ENCODE measurements at places on chromosomes 16 and 17. TPM values are rescaled to one million over a fixed set of nuclear protein-coding genes. Genes with fewer than 3 reads are reported as not detected.

GRCh38 chr16:89453501-89454321 is 36.6 kb downstream of the ANKRD11 start:
- H3K4me3 ChIP-seq = no peak overlapping the region
- no peaks in the 10 kb centered on the region for H3K36me3 ChIP-seq
- peak overlapping the region; percentile 11 for H3K27ac ChIP-seq
- DNase-seq = no peak
- H3K4me1 ChIP-seq = peaks cover 62% of the 10 kb centered on the region
- H3K27me3 ChIP-seq = no peaks in the 10 kb centered on the region

KRT9 gene
- total RNA-seq = not detected

GRCh38 chr17:40474419-40475002 is 26.9 kb downstream of the TNS4 start:
- H3K4me3 ChIP-seq = no peak overlapping the region
- DNase-seq = no peak
- peak overlapping the region; percentile 79 for H3K27ac ChIP-seq
- peaks cover 5% of the 10 kb centered on the region for H3K4me1 ChIP-seq

- H3K27ac ChIP-seq = no peak overlapping the region
- peaks cover 3% of the 10 kb centered on the region for H3K27me3 ChIP-seq
- H3K4me1 ChIP-seq = no peaks in the 10 kb centered on the region
- DNase-seq = no peak
- no peaks in the 10 kb centered on the region for H3K36me3 ChIP-seq
- no peak overlapping the region for H3K4me3 ChIP-seq
Measured at GRCh38 chr16:22670551-22671041, 143.4 kb upstream of the HS3ST2 start.

DNA sequence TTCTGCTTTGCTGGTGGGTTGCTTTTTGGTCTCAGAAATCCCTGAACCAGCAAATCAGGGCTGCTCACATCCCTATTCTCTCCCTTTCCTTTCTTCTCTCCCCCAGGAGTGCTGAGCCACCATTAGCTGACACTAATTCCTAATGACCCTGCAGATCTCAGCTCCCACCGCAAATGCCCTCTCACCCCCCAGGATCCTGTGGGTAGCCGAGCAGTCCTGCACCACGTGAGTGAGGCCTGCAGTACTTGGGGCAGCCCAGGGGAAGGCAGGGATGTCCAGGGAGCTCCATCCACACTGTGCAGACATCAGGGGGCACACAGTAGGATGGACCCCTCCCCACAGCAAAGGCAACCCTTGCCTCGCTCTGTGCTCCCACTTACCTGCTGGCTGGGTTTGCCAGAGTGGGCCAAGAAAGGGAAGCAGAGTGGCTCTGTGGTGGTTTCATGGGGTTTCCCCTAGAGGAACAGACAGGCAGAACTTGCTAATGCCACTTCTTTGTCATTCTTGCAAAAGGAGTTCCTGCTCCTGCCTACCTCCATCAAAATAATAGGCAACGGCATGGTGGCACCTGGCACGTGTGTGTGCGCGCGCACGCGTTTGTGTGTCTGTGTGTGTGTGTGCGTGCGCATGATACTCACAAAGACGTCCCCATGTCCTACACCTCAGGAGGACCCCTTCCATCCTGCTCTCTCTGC is 135.6 kb downstream of the GAS7 start:
- H3K27ac ChIP-seq = peak overlapping the region; percentile 12
- no peaks in the 10 kb centered on the region for H3K27me3 ChIP-seq
- no peak overlapping the region for H3K4me3 ChIP-seq
- peaks cover 25% of the 10 kb centered on the region for H3K4me1 ChIP-seq
- no peak for DNase-seq

ATAD5 gene
- total RNA-seq = 0.86 TPM

DNA sequence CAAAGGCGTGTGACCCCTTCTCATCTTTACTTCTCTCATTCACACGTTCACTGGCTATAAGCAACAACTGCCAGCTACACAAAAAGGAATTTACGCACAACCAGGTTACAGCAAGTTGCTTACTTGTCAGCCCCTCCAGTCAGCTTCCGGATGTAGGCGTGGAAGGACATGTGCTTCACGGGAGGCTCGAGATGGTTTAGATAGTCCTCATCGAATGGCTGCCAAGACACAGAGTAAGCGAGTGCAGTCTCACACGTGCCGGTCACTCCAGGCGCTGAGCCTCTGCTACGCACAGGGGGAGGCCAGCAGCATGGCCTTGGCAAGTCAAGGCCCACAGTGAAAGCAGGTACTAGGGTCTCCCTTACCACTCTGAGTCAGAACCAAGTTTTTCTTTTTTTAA is 28.3 kb downstream of the NPLOC4 start:
- no peak overlapping the region for H3K27ac ChIP-seq
- DNase-seq = no peak
- no peak overlapping the region for H3K4me3 ChIP-seq
- H3K27me3 ChIP-seq = no peaks in the 10 kb centered on the region
- H3K36me3 ChIP-seq = peaks cover 94% of the 10 kb centered on the region

DNA sequence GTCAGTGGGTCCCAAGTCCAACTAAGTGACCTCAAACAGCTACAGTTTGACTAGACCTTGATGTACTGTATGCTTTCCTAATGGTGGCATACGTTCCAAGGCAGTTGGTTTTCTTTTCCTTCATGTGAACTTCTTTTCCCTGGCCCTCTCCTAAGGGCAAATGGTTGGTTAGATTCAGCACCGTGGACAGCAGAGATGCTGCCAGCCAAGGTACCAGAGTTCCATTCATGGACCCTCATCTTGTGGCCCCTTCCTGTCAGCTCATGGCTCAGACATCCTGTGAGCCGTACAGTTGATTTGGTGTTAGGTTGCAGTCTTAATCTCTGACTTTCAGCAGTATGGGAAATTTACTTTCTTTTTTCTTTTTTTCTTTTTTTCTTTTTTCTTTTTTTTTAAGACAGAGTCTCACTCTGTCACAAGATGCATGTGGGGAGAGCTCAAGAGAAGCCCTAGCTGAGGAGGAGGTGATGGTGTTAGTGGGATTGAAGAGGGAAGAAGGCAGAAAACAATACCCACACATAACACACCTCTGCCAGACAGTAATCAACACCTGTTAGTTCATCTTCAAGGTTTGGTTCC is 122.4 kb downstream of the USP31 start:
- no peak overlapping the region for H3K27ac ChIP-seq
- DNase-seq = no peak
- H3K4me1 ChIP-seq = no peaks in the 10 kb centered on the region
- H3K27me3 ChIP-seq = peaks cover 11% of the 10 kb centered on the region

DNA sequence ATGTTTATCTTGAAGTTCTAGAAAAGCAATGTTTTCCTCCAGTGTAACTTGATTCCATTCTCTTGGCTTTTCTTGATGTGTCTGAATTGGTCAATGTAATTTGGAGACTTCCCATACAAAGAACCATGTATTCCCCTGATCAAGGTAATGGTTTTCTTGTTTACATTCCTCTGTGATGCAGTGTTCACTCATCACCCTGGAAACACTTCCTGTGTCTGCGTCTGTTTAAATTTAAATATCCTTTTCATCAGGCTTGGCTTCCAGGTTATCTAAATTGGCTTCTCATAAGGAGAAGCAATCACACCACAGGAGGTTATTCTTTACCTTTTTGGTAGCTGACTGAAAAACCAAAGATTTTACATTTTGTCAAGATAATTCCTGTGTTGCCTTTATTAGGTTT is 237.3 kb upstream of the WSCD1 start:
- H3K36me3 ChIP-seq = no peaks in the 10 kb centered on the region
- no peak overlapping the region for H3K4me3 ChIP-seq
- H3K27ac ChIP-seq = no peak overlapping the region

GRCh38 chr17:61487161-61487988 is 35.2 kb downstream of the TBX4 start:
- no peak for DNase-seq
- H3K4me3 ChIP-seq = no peak overlapping the region
- no peaks in the 10 kb centered on the region for H3K4me1 ChIP-seq
- H3K36me3 ChIP-seq = no peaks in the 10 kb centered on the region

GRCh38 chr16:56534847-56535383 is 15.1 kb upstream of the BBS2 start:
- H3K4me1 ChIP-seq = no peaks in the 10 kb centered on the region
- H3K27me3 ChIP-seq = peaks cover 13% of the 10 kb centered on the region
- H3K36me3 ChIP-seq = no peaks in the 10 kb centered on the region
- H3K27ac ChIP-seq = no peak overlapping the region
- DNase-seq = no peak

PLLP gene
- 2.4 TPM for total RNA-seq

GRCh38 chr17:4900231-4901107 is 1.1 kb downstream of the C17orf107 start:
- peak overlapping the region; percentile 44 for H3K27ac ChIP-seq
- H3K4me1 ChIP-seq = no peaks in the 10 kb centered on the region
- H3K36me3 ChIP-seq = peaks cover 19% of the 10 kb centered on the region

ANKS4B gene
- total RNA-seq = not detected

DNA sequence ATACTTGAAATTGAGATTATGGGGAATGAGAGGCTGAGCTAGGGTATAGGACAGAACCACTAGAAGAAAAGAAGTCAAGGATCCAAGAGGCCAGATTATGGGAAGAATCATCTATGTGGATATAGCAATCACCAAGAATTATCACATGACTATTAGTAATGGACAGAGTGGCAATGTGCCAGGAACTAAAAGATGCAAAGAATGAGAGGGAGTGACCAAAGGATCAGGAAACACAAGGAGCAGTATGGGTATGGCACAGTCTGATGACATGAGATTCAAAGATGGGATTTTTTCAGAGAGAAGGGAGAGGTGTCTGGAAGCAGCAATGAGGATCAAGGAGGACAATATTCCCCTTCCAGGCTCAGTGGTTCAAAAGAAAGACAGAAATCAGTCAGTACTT is 212.2 kb downstream of the AATF start:
- H3K27me3 ChIP-seq = no peaks in the 10 kb centered on the region
- no peak overlapping the region for H3K4me3 ChIP-seq
- no peaks in the 10 kb centered on the region for H3K4me1 ChIP-seq
- no peak for DNase-seq
- H3K27ac ChIP-seq = no peak overlapping the region
- no peaks in the 10 kb centered on the region for H3K36me3 ChIP-seq

DNA sequence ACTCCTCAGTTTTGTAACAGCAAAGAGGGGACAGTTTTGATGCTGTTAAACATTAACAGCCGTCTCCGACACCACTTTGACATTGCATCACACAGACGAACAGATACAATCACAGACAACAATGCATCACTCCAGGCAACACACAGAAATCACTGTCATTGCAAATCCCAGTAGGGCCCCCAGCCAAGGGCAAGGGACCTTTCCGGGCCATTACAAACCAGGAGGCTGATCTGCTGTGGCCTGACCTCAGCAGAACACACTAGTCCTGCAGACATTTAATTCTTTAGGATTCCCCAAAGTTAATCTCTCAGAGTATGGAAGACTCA is 136.2 kb upstream of the RCVRN start:
- DNase-seq = no peak
- H3K4me1 ChIP-seq = no peaks in the 10 kb centered on the region
- H3K27ac ChIP-seq = peak overlapping the region; percentile 77

ABCA6 gene
- total RNA-seq = 22.3 TPM

ZNF286A gene
- total RNA-seq = 13.3 TPM

ACD gene
- total RNA-seq = 7.3 TPM

GRCh38 chr17:79857095-79857494 is 17.9 kb upstream of the CBX4 start:
- no peaks in the 10 kb centered on the region for H3K4me1 ChIP-seq
- no peaks in the 10 kb centered on the region for H3K36me3 ChIP-seq

UBFD1 gene
- total RNA-seq = 106 TPM

GRCh38 chr17:70098030-70098429 is 23.0 kb downstream of the KCNJ16 start:
- H3K27ac ChIP-seq = no peak overlapping the region
- no peaks in the 10 kb centered on the region for H3K36me3 ChIP-seq
- no peaks in the 10 kb centered on the region for H3K27me3 ChIP-seq
- DNase-seq = no peak

DNA sequence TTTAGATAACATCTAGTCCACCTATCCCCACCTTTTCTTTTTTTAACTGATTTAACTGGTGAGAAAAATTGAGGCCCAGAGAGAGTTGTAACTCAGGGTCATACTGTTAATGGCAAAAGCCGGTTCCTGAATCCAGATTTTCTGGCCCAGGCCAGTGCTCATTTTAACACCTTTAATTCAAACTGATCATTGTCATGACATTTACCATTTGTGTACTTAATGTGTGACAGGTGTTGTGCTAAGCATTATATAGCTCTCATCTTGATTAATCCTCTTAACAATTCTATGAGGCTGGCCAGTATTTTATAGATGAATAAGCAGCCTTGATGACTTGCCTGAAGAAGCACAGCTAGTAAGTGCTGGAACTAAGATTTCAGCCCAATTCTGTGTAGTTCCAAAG is 14.4 kb downstream of the RHOT1 start:
- no peaks in the 10 kb centered on the region for H3K27me3 ChIP-seq
- H3K27ac ChIP-seq = no peak overlapping the region
- no peaks in the 10 kb centered on the region for H3K4me1 ChIP-seq
- H3K36me3 ChIP-seq = peaks cover 46% of the 10 kb centered on the region

DNA sequence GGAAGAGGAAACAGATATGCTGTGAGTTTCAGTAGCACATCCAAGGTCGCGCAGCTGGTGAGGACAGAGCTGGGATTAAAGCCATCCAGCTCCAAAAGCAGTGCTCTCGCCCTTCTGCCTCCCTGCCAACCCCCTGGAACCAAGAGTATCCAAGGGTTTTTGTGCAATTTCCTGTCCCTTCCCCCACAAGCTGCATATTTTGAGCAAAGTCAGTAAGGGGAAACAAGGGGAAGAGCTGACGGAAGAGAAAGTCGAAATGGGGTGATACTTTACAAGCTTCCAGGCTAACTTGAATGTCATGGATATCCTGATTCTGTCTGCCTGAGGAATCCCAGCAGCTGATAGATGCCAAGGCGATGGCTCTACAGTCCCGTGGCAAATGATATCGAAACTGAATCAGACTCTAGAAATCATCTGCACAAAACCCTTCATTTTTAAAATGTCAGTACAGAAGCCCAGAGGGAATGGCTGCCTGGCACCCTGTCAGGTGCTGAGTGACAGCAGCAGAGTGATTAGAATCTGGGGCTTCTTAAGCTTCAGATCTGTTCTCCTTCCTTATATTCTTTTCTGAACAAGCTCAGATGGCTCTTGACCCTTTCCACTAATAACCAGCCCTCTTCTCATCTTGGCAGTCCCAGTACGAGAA is 42.9 kb upstream of the TEKT3 start:
- no peaks in the 10 kb centered on the region for H3K27me3 ChIP-seq
- peak; percentile 82 for DNase-seq
- peaks cover 6% of the 10 kb centered on the region for H3K4me1 ChIP-seq
- H3K4me3 ChIP-seq = peak overlapping the region; percentile 32
- no peaks in the 10 kb centered on the region for H3K36me3 ChIP-seq

Measured in heart left ventricle (tissue), 16 donors.